NCI-H2081 (cell line): ENCODE measurements at places on chromosomes 5 and 9.

DNA sequence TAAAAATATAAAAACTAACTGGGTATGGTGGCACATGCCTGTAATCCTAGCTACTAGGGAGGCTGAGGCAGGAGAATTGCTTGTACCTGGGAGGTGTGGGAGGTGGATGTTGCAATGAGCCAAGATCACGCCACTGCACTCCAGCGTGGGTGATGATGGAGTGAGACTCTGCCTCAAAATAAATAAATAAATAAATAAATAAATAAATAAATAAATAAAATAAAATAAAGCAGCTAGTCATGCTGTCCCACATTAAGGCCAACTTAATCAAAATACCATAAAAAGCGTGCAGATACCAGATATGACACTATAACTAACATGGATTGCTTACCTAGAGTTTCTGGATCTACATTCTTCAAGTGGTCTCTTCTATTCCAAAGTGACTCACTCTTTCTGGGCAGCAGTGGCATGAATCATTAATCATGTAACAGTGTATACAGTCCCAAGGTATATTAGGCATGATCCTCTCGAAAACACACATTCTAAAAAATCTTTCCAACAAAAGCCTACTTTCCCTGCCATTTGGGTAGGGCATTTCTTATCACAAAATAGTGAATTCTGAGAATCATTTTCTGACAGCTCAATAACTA, 187.1 kb downstream of the ELAVL2 start:
- no peak for DNase-seq

GRCh38 chr5:5919411-5919810, 458.9 kb downstream of the MED10 start:
- DNase-seq, result no peak

- DNase-seq, result peak; percentile 57
These were observed 119.8 kb downstream of the EBF1 start for GRCh38 chr5:158979749-158980521.

DNA sequence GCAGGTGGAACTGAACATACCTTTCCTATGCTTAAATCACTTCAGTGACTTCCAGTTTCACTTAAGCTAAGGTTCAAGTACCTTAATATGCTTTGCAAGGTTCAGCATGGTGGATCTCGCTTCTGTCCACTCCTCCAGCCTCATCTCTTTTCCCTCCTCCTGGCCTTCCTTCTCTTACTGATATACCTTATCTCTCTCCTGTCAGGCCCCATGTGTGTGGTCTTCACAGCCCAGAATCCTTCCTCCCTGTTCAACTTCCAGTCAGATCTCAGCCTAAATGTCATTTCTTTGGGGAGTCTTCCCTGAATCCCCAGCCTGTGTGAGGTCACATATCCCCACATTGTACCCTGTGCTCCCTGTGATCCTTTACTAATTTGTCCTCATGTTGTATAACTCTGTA, 87.7 kb downstream of the ANGPTL2 start:
- no peak for DNase-seq

DNA sequence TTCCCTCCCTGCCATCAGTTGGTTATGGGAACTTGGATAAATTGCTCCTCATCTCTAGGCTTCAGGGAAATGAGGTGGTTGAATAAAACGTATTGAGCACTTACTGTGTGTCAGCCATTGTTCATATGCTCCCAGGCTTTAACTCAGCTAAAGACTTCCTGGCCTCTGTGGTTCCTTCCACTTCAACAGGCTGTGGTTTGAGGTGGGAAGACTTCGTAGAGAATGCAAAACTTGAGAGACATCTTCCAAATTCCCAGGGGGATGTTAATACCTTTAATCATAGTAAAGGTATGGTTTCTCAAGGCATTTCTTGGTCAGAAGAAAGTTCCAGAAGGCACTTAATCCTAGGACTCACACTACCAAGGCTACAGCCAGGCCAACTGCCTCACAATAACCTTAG, 1.5 kb upstream of the GPX3 start:
- no peak for DNase-seq
